ENCODE measurements at places on chromosomes 5 and 9.

GRCh38 chr5:42361315-42361688, 61.9 kb upstream of the GHR start:
- no peak for DNase-seq

DNA sequence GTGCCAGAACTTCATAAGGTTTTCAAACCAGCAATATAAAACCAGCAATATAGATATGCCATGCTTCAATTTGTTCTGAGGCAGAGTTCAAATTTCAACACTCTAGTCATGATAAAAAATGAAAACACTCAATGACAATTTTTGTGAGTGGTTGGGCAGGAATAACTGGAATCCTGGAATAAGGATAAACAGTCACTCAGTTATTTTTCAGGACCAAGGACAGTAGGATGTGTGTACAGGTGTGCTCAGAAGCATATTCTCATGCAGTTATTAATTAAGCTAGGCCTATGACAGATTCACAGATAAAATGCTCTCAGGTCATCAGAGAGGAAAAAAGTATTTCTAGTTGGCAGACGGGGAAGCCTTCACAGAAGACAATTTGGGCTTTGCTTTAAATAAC, 117.3 kb upstream of the PPP2R2B start:
- DNase-seq: no peak

- no peak for DNase-seq
Measured at GRCh38 chr9:131668439-131669268, 71.2 kb downstream of the RAPGEF1 start.

DNA sequence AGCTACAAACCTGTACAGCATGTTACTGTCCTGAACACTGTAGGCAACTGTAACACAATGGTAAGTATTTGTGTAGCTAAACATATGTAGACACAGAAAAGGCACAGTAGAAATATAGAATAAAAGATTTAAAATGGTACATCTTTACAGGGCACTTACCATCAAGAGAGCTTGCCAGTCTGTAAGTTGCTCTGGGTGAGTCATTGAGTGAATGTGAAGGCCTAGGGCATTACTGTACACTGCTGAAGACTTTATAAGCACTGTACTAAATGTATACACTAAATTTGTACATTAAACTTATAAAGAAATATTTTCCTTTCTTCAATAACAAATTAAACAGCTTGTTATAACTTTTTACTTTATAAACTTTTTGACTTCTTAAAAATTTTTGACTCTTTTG, 20.5 kb downstream of the ADRB2 start:
- no peak for DNase-seq

DNA sequence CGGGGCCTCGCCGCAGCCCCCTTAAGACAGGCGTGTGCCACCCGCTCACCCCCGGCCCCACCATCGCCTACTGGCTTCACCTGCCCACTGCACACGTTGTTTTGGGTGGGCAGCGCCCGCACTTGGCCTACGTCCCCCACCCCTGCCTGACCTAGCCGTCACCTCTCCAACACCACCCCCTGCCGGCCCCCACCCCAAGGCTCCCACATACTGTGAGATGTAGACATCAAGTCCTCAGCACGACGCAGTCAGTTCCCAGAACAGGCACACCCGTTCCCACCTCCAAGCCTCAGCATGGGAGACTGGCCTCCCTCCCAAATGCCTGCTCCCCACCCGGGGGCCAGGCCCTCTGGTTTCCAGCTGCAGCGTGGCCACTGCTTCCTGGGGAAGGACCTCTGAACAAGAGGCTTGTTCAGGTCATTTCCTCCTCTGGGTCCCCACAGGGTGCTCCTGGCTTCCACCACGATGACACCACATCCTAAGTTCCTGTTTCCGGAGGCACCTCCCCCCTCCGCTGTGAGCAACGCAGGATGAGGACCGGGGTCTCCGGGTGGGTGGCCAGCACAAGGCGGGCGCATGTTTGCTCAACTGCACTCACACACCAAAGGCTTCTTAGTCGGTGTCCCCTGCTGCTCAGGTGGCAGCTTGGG, 11.3 kb downstream of the DBN1 start:
- DNase-seq: no peak

DNA sequence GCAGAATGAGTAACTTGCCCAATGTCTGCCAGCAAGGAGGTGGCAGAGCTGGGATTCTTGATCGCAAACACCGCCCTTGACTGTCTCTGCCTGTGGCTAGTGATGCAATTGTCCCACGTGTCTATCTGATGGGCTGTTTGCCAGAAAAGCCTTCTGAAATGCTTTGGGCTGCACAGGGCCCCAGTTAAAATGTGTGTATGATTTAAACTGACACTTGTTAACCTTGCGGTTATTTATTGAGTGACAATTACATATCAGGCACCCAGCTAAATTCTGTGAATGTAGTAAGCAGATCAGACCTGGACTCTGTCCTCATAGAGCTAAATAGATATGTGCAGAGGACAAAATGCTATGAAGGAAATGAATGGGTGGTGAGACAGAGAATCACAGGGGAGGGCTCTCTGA, 11.6 kb upstream of the IL12B start:
- DNase-seq: peak; percentile 63

DNA sequence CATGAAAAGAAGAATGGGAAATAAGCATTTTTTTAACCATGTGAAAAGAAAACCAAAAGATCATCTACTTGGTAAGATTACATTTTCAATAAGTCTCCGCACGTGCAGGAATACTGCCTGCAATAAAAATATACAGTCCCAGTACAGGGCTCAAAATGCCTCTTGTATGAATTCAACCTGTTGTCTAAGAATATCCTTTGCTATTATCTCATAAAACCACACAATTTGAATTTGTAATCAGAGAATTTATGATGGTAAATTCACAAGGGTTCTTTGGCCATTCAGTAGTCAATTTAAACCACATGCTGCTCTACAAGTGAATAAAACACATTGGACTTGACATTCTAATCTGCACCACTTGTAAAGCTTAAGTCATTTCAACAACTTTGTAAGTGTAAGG, 46.6 kb downstream of the ST8SIA4 start:
- DNase-seq: no peak

DNA sequence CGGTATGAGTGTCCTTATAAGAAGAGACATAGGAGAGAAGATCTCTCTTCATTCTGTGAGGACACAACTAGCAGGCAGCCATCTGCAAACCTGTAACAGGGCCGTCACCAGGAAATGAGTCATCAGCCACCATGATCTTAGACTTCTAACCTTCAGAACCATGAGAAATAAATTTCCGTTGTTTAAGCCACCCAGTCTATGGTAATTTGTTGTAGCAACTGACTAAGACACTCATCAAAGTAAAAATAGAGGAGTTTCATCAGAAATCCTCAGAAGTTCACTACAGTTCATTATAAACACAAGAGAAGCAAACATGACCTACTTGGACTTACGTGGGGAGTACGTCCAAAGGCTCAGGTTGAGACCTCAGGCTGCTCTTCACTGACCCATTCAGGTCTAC, 357.7 kb downstream of the SEMA5A start:
- no peak for DNase-seq

DNA sequence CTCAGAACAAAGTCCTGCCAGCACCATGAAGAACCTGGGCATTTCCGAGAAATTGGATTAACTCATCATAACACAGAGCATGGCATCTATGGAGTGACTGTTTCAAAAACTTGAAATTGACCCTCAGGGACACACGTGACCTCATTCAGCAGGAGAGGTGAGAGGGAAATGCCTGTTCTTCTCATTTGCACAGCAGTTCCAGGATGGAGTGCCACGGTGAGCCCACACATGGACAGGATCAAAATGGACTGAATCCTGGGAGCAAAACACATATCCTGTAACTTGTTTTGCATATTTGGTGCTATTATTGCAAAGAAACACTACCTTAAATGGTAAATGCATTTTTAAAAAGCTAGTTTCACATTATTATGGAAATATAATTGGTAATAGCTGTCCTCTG, 256.1 kb upstream of the IRX2 start:
- DNase-seq: no peak

- no peak for DNase-seq
Measured at GRCh38 chr9:125172031-125172755, 17.4 kb downstream of the PPP6C start.

DNA sequence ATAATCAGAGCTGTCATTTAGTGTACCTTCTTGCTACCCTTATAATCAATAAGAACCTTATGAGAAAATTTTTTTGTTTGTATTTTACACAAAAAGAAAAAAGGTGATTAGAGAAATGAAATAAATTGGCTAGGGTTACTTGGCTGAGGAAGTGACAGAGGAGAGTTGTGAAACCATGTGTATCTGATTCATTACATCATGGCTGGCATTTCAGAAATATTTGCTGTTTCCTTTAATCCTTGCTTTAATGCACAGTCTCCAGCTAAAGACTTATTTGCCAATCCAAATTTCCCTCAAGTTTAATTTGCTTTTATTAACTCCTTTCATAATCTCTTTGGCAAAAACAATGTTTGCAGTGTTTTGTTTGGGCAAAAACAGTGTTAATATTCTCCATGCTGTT, 543.1 kb downstream of the KIF4B start:
- no peak for DNase-seq

DNA sequence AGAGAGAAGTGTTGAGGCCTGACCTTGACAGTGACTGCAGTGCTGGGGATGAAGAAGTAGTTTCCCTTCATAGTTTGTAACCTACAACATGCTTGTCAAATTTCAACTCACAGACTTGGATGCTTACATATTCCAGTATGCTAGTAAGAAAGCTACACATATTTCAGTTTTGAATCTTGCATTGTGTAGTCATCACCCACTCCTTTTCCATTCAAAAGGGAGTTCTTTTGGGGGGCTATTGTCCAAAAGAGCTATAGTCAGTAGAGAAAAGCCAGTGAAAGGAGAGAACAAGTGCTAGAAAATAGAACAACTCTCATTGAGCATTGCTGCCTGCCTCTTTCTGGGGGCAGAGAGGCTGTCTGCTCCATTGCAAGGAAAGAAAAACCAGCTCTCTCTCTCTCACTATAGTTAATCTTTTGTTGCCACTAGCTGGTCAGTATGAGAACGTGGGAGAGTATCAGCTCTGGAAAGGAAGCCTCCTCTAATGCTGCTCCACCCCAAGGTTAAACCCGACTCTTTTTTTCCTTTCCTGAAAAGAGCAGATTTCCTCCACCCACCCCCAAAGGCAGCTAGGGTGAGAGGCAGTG, 7.3 kb downstream of the ASTN2 start:
- no peak for DNase-seq

DNA sequence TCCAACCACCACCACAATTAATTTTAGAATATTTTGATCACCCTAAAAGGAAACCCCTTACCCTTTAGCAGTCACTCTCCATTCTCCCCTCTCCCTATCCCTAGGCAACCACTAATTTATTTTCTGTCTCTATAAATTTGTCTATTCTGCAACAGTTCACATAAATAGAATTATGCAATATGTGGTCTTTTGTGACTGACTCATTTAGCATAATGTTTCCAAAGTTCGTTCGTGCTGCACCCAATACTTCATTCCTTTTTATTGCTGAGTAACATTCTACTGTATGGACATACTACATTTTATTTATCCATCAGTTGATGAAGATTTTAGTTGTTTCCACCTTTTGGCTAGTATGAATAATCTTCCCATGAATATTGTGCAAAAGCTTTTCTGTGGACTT, 18.2 kb upstream of the CDC20B start:
- no peak for DNase-seq

DNA sequence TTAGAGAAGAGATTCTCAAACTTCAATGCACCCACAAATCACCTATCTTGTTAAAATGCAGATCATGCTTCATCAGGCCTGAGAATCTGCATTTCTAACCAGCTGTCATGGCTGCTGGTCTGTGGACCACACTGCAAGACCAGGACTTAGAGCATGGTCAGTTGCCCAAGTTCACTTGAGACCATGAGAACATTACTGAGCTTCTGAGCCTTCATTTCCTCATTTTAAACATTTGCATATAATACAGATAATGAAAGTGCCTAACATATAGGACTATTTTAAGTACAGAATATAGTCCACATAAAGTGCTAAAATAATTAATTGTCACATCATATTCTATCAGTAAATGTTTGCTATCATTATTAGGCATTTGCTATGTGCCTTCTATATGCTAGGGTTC, 260.8 kb upstream of the TNC start:
- no peak for DNase-seq

- DNase-seq: no peak
Measured at GRCh38 chr5:155872629-155873220, 454.2 kb upstream of the SGCD start.

DNA sequence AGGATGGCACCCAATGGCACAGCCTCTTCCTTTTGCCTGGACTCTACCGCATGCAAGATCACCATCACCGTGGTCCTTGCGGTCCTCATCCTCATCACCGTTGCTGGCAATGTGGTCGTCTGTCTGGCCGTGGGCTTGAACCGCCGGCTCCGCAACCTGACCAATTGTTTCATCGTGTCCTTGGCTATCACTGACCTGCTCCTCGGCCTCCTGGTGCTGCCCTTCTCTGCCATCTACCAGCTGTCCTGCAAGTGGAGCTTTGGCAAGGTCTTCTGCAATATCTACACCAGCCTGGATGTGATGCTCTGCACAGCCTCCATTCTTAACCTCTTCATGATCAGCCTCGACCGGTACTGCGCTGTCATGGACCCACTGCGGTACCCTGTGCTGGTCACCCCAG, 25.4 kb downstream of the HRH2 start:
- DNase-seq: no peak

GRCh38 chr5:66247176-66247960, 103.3 kb downstream of the SREK1 start:
- DNase-seq: no peak

- no peak for DNase-seq
Measured at GRCh38 chr5:6291961-6292360, 86.4 kb downstream of the MED10 start.

DNA sequence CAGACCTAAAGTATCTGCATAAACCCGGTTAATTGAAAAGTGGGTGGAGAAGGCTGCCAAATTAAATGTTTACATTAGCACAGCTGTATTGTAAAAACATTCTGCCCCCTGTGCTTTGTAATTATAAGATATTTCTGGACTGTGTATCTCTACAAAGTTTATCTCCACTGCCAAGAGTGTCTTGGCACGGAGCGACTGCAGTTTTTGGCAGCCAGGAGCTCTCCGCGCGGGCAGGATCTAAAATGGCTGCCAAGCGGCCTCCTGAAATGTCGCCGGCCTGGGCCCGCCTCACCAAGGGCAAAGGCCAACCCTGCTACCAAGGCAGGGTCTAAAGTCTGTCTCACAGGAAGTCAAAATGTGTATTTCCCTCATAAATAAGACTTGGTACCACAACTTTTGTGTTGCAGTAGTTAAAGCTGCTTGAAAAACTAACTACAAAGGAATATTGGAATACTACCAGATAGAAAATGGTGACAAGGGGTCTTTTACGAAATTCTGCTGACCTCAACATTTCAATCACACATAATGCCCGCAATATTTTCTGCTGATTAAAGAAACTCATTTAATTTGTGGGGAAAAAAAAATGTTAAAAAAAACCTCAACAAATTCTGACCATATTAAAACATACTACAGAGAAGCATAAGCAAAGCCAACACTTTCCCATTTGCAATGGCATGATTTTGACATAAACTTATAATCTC, 110.4 kb downstream of the NFIB start:
- DNase-seq: peak; percentile 68

DNA sequence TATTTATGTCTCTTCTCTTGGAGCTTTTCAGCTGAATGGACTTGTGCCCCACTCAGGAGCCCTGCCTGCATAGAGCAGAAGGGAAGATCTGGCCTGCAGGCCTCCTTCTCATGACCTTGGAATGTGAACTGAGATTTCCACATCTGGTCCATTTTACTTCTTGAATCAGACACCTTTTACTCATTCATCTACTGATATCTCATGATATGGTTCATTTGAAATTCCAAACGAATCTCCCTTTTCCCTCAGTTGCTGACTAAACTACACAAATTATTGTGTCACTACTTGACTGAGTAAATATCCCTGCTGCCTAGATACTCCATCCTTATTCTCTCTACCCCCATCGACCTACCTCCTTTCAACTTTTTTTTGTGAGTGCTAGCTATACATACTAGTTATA, 138.7 kb downstream of the PLCXD3 start:
- no peak for DNase-seq
